Activated T-cell treated with anti-CD3 and anti-CD28 coated beads, Interleukin-2, amount 50 U/mL, for 72 hours (primary cell): ENCODE measurements at places on chromosomes 13 and 19.

DNA sequence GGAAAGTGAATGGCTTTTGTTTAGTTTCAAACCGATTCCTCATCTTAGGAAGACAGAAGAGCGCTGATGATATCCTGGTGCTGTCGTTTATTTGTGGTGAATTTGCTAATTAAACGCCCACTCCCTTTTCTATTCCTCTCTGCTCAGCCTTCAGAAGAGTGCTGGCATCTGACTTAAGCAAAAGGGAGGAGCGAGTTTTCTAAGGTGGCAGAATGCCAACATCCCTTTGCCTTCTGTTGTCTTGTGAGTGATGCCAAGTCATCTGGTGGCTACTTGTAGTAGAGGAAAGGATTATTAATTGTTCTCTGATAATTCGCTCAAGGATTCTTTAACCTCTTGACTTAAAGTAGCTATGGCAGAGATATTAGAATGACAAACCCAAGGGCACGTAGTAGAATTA lies 68.1 kb downstream of the ERCC5 start:
- no peak for DNase-seq

GRCh38 chr19:14814982-14815652 lies 19.9 kb downstream of the OR7A5 start:
- no peak for DNase-seq

DNA sequence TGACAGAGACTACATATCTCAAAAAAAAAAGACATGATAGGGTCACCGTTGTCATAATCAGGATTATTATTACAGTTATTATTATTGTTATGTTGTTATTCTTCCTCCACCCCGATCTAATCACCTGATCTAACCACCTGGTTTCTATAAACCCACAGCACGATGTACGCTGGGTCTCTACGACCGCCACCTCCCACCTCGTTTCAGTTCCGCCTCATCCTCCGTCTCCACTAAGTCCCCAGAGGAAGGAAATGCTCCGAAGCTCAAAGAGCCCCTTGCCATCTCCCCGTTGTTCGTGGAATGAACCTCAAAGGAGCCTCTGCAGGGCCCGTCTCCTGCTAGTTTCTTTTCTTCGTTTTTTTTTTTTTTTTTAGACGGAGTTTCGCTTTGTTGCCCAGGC lies 15.9 kb upstream of the MEIS3 start:
- peak; percentile 37 for DNase-seq

- peak; percentile 72 for DNase-seq
Observed at GRCh38 chr19:10565028-10565566, 713 bp downstream of the KRI1 start.

DNA sequence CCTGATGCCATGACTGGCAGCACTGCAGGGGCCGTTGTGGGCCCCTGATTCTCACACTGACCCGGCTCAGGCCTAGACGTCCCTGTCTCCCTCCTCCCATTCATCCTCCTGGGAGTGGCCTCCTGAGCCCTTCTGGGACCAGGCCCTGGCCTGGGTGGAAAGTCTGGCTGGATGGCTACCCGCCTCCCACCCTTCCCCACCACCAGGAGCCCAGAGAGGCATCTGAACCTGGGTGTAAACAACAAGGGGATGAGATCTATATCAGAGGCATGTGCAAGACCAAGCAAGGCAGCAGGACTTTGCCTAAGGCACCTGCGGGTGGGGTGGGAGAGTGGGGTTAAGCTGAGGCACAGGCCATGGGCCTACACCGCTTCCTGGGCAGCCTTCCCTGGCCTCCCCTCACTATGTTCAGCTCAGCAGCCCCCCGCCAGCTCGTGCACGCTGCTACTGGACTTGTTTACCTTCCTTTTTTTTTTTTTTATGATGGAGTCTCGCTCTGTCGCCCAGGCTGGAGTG lies 22.0 kb upstream of the ASPDH start:
- no peak for DNase-seq

DNA sequence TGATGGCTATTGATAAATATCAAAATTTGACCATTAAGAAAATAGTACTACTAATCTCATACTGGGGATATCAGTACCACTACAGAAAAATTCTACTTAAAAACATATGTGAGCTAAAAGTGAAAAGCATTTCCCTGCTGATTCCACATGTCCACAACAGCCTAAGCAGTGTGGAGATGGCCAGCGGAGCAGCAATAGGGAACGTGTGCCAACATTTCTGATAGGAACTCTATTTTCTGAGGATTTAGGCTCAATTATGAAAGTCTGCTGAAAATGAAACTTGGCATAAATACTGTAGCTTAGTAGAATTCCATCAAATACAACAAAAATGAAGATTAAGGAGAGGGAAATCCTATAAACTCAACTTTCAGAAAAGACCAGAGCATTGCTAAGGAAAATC lies 311.6 kb downstream of the ENOX1 start:
- DNase-seq: no peak

- no peak for DNase-seq
Observed at GRCh38 chr19:38283271-38283670, 18.9 kb downstream of the SPINT2 start.

DNA sequence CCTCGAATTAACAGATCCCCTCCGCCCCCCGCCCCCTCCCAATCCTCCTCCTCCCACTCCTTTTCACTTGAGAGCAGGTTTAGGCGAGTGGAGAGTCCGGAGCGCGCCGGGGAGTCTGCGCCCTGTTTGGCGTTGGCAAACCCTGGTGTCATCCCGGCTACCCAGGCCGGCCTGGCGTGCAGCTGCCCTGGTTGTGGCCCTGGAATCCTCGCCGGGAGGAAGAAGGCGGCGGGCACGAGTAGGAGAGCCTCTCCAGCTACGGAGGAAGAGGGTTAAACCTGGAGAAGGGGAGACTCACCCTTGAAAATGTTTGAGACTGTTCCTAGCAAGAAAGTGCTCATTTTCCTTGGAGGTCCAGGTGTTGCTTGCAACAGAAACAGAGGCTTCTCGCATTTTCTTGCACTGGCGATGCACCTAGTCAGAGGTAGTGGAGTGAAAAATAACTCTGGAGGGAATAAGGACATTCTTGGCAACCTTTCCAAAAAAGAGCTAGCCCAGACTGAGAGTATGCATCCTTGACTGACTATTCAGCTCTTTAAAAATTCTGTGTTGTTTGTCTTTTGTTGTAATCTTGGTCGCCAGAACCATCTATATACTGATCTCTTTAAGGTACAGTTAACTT lies 1.3 kb upstream of the SOX21 start:
- no peak for DNase-seq

- peak; percentile 83 for DNase-seq
Observed at GRCh38 chr19:3125900-3126524, 9.8 kb upstream of the GNA15 start.

- DNase-seq: no peak
Observed at GRCh38 chr19:48113190-48113917, 2.7 kb upstream of the PLA2G4C start.

DNA sequence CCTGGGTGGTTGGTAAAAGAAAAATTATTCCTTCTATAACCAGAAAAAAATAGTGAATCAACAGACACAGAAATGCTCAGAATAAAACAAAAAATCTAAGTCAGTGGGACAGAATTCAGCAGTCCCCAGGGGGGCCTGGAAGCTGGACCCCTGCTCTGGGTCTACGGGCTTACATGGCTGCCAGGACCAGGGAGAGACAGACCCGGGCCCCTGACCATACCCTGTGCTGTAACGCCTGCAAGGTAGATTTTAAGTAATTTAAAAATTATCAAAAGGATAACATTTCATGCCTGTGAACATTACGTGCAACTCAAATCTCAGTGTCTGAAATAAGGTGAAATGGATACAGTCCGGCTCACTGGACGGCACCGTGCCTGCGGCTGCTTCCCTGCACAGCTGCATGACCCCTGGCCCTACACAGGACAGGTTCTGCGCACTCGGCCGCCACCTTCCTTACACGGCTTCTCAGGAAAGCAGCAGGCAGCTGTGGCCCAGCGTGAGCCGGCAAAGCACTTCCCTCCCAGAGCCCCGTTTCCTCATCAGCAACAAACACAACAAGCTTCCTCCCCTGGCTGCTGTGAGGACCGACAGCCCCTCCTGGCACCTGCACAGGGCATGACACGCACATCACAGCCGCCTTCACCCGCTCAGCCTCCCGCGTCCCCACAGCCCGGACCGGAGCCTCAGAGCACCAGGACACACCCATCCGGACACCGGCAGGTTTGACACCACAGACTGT lies 22.2 kb downstream of the RASA3 start:
- peak; percentile 75 for DNase-seq

- DNase-seq: no peak
Observed at GRCh38 chr13:21529146-21529893, 70.2 kb upstream of the ZDHHC20 start.

GRCh38 chr19:47644199-47644598 lies 35.3 kb downstream of the BICRA start:
- no peak for DNase-seq

GRCh38 chr13:108044954-108045353 lies 170.4 kb downstream of the LIG4 start:
- DNase-seq: no peak

DNA sequence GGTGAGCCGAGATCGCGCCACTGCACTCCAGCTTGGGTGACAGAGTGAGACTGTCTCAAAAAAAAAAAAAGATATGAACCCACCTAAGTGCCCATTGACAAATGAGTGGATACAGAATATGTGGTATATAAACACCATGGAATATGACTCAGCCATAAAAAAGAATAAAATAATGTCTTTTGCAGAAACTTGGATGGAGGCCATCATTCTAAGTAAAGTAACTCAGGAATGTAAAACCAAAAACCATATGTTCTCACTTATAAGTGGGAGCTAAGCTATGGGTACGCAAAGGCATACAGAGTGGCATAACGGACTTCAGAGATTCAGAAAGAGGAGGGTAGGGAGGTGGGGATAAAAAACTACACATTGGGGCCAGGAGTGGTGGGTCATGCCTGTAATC lies 29.5 kb downstream of the PLA2G4C start:
- no peak for DNase-seq

- no peak for DNase-seq
Observed at GRCh38 chr13:96200810-96201209, 110.9 kb downstream of the HS6ST3 start.

GRCh38 chr13:100694722-100695508 lies 20.3 kb upstream of the TMTC4 start:
- no peak for DNase-seq

- DNase-seq: no peak
Observed at GRCh38 chr13:21549633-21550032, 54.3 kb downstream of the MICU2 start.

- no peak for DNase-seq
Observed at GRCh38 chr13:84445776-84446175, 563.5 kb upstream of the SLITRK1 start.

- no peak for DNase-seq
Observed at GRCh38 chr13:61795580-61795979, 379.9 kb upstream of the PCDH20 start.

- no peak for DNase-seq
Observed at GRCh38 chr19:3041761-3042620, 12.9 kb upstream of the TLE2 start.

GRCh38 chr13:21054313-21054712 lies 7.1 kb downstream of the LATS2 start:
- no peak for DNase-seq

DNA sequence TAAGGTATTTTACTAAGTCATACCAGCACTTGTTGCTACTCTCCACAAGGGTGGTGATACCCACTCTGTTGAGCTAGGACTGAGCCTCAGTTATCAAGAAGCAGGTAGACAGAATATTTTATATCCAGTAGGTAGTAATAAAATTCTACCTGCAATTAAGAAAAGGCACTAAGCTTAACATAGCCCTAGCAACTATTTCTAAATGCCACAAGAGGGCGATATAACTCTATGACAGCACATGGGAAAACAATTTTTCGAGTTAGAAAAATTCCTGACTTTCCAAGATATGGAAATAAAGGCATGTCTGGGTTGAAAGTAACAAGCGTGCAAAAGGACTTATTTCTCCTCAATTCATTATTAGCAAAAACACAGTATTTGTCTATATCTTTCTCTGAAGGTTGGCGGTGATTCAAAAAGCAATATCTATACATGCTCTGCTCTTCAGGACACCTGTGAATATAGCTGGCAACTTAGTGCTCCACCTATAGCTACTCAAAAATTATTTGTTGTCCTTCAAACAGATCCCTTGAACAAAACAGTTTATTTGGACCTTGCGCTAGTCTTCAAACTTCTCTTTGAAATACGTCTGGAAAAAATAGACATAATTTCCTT lies 14.7 kb downstream of the CCDC169 start:
- no peak for DNase-seq

- no peak for DNase-seq
Observed at GRCh38 chr13:39913339-39913738, 257.9 kb downstream of the COG6 start.

DNA sequence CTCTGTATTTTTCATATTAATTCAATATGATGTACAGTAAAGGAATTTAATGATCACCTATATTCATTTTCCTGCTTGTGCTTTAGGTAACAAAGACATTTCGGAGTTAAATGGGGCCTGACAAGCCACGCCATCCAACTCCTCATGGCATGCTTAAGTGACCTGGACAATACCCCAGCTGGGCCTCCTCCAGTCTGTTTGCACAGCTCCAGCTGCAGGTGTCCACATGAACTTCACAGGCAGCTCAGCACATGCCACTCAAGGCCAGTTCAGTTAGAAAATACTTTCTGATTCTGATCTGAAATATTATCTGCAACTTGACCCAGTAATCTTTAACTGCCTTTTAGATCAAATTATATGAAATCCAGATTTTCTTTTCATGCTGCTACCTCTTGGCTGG lies 89.6 kb upstream of the SLC15A1 start:
- DNase-seq: no peak

DNA sequence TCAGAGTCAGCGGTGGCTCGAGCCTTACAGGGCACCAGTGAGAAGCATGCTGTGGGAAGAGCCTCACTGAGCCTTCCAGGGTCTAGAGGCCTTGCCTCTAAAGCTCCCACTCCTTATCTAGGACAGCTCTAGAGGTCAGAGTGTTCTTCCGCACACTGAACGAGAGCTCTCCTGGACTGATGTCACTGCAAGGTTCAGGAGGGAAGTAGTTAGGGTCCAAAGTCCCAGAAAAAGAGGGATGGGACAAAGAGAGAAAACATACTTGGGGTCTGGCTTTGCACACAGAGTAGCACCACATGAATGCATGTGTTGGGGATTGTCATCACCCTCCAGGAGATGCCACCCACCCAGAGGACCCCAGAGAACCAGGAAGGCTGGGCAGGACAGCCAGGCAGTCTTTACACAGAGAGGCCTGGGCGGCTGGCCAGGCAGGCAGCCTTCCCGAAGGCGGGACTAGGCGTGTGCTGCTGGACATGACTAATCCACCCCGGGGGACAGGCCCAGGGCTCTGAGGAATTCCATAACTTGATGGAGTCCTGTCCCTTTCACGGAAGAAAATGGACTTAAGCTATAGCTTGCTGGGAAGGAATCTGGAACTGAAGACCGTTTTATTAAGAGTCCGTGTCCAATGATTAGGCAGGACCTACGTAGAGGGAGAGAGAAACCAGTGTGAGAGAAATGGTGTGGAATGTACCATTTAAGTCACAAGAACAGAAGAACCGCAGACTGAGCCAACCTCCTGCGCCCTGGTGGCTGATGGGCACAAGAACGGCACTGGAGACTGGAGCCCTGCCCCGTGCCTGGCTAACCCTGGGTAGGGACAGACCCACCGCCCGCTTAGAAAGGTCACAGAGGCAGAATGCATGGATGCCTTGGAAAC lies 16.6 kb upstream of the EPHX3 start:
- no peak for DNase-seq
